ENCODE measurements at places on chromosomes 6 and 20. TPM values are rescaled to one million over a fixed set of nuclear protein-coding genes. Genes with fewer than 3 reads are reported as not detected.

The LHFPL5 gene
- 7.4 TPM for total RNA-seq

The CRYBG1 gene
- total RNA-seq: 0.79 TPM

The COX4I2 gene
- 1.3 TPM for total RNA-seq

The GRIK2 gene
- 84.0 TPM for total RNA-seq

The C6orf58 gene
- total RNA-seq: not detected

The LRRC73 gene
- 17.5 TPM for total RNA-seq

The KCNK15 gene
- total RNA-seq: 0.53 TPM

The PREX1 gene
- 111 TPM for total RNA-seq

The ALDH5A1 gene
- total RNA-seq: 42.2 TPM

The TCF15 gene
- total RNA-seq: 0.41 TPM

The MYLK2 gene
- total RNA-seq: 0.61 TPM

The CD24 gene
- total RNA-seq: 15.0 TPM

The GPR6 gene
- total RNA-seq: 1.3 TPM

The MUC22 gene
- total RNA-seq: not detected

The KCNB1 gene
- total RNA-seq: 113 TPM

The IRAK1BP1 gene
- 8.6 TPM for total RNA-seq

The GNMT gene
- total RNA-seq: 3.0 TPM

The ADGB gene
- total RNA-seq: not detected

Data from dorsolateral prefrontal cortex (tissue), 122 donors.